ENCODE measurements at places on chromosomes 2 and 18.
A peak's percentile ranks its signal among the peaks of the same experiment; 100 is the strongest.

DNA sequence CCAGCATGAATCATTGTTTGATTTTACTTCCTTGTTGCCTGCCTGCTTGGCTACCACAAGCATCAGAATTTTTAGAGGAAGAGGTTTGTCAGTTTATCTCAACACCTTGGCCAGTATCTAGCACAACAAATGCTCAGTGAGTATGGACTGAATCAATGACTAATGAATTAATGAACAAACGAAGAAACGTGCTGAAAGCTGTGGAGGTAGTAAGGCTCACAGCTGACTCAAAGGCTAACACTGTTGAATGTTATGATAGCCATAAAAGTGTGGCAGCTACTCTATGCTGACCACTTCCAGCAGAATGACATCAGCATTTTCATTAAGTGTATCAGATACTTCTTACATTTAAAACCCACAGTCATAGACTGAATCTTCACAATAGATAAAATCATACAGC, 543.4 kb downstream of the IRS1 start:
- no peak for DNase-seq

GRCh38 chr2:99867770-99868169, 274.6 kb downstream of the AFF3 start:
- no peak for DNase-seq

DNA sequence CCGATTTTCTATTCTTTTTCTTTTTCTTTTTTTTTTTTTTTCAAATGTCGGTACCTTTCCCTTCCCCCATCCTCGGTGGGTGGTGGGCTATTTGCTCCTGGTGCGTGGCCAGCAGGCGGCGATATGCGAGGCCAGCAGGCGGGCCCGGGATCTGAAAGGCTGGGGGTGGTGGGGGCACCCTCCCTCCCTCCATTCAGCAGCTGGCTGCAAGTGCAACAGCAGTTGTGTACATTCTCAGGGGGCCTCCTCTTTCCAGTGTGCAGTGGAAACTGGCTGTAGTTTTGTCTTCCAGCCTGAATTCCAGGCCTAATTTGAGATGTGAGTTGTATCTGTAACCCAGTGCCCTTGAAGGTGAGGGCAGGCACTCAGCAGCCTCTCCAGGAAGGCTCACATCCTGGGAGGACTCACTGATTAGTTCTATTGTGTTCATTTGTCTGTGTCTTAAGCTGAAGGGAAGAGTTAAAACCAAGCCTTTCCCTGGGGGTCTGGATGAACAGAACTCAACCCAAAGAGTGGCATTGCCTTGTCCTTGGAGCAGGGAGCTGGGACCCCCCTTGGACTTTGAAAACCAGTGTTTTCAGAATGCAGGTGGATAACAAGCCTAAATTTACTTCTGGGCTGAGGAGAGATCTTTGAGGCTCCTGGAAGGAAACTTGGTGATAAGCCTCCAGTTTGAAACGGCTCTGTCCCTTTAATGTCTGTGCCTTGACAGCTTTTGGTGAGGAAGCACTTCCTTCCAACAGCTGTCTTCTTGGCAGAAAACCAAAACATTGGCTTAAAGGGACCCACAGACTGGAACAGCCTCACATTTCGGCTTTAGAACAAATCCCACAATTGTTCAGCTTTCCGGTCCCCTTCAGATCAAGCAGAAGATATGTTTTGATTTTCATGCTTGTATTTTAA, 3.3 kb downstream of the MYCN start:
- peak; percentile 5 for DNase-seq

DNA sequence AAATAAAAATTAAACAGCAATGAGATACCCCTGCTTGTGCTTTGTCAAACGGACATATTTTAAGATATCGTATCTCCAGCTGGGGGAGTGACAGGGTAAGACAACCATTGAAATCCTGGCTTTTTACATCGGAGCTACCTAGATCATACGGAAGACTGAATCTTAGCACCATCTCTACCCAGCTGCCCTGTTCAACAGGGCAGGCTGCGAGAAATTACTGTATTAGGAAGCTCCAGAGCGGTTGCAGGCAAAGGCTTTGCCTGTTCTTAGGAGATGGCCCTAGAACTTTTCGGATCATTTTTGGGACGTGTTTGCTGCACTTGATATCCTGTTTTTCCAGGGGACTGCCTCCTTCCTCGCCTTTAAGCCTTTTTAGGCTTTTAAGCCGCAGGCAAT, 2.0 kb upstream of the PRKCE start:
- no peak for DNase-seq

DNA sequence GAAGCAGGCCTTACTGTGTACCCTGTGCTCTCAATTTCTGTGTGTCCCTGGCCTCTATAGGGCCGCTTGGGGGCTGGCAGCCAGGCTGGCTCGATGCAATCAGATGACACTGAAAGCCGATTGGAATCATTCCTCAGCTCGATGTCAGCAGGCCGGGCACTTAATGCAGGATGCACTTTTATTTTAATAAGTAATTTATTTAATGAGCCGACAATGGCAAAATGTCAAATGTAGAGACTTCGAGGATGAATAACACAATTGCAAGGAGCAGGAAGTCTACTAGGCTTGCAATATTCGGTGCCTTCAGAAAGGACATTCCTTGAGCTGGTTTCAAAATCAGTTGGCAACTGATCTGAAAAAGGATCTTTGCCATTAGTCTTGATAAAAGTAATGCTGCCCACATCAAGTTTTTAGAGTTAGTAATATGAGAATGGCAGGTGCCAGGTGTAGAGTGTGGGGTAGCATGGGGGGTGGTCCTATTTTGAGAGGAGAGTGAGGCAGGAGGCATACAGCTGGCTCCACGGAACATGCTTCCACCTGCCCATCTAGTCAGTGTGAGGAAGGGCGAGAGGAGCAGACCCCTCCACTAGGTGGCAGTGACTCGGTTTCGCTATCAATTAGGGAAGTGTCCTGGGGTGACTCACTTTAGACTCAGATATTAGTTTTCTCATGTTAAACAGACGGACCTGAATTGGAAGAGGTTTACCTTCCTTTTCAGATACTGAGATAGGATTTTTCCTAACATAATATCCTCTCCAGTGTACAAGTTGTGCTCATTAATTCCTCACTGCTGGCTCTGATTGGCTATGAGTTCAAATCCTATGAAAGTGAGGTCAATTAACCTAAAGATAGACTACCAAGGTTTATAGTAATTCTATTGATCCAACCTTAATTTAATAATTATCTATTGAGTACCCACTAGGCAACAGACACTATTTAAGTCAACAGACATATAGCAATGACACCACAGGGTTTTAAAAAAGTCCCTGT, 80.9 kb downstream of the NABP1 start:
- peak; percentile 33 for DNase-seq

GRCh38 chr2:11680901-11681721, 11.1 kb upstream of the NTSR2 start:
- DNase-seq: no peak

- no peak for DNase-seq
Measured at GRCh38 chr2:196294516-196294909, 123.1 kb upstream of the STK17B start.

- DNase-seq: no peak
Measured at GRCh38 chr2:175955136-175955535, 46.9 kb downstream of the LNPK start.

GRCh38 chr2:209663139-209663538, 108.5 kb upstream of the UNC80 start:
- no peak for DNase-seq

GRCh38 chr2:2507417-2507997, 176.4 kb upstream of the MYT1L start:
- no peak for DNase-seq

DNA sequence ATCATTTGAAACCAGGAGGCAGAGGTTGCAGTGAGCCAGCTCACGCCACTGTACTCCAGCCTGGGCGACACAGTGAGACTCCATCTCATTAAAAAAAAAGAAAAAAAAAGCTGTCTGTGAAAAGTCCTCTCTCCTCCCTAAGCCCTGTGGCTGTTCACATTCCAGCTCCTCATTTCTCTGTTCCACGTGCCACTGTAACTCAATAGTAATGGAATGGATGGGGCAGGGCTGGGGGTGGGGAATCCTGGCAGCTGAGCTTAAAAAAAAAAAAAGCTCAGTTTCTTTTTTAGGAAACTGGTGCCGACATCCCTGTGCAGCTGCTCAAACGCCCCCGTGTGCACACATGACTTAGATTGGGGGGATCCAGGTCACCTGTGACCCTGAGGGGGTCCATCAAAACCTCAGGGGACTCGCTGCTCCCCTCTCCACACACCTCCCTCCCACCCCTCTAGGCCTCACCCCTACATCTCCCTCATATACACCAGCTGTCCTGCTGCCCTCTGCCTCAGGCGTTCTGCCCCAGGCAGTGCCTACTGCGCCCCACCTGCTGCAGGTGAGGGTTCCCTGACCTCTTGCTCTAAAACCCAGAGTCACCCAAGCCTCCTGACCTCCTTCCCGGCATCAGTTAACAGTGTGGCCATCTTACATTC, 255.4 kb downstream of the AGAP1 start:
- no peak for DNase-seq

GRCh38 chr2:165691615-165692014, 102.4 kb downstream of the GALNT3 start:
- DNase-seq: no peak

- no peak for DNase-seq
Measured at GRCh38 chr2:235689427-235689853, 195.6 kb downstream of the AGAP1 start.

GRCh38 chr18:76874642-76875389, 52.5 kb downstream of the ZNF236 start:
- DNase-seq: no peak

GRCh38 chr2:236078297-236079255, 89.6 kb downstream of the GBX2 start:
- DNase-seq: no peak

DNA sequence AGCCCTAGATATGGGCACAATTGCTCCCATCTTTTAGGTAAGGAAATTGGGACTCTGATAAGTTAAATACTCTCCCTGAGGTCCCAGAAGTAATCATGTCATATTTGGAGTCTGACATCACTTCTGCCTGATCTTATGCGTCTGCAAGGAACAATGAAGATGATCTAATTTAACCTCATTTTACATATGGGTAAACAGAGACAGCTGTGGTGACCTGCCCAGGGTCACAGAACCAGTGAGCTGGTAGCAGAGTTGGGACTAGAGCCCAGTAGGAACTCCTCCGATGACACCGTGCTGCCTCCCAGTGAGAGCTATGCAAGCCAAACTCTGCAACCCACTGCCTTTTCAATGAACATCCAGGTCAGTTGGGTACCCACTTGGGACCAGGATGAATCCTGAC, 17.8 kb downstream of the CTAGE1 start:
- DNase-seq: no peak

GRCh38 chr2:230160112-230160660, 59.6 kb downstream of the SP110 start:
- DNase-seq: no peak

GRCh38 chr2:69789175-69789721, 40.2 kb upstream of the GMCL1 start:
- no peak for DNase-seq

DNA sequence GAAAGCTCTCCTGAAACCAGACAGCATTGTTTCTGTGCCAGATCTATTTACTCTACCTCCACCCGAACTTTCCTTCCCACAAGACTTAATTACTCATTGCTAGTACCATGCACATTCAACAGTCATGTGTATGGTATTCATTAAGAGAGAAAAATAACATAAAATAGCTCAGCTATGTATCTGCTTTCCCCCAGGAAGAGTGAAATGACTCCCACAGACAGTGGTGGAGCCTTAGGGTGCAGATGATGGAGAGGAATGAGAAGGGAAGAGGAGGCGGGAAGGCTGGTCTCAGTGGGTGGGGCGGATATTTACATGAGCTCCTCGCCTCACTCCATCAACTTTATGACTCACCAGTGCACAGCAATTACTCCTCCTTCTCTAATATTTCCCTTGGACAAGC, 724.5 kb downstream of the EPHA4 start:
- no peak for DNase-seq

GRCh38 chr2:120977582-120978358, 242.1 kb downstream of the GLI2 start:
- DNase-seq: no peak

- no peak for DNase-seq
Measured at GRCh38 chr18:65257149-65257548, 493.7 kb upstream of the CDH7 start.

DNA sequence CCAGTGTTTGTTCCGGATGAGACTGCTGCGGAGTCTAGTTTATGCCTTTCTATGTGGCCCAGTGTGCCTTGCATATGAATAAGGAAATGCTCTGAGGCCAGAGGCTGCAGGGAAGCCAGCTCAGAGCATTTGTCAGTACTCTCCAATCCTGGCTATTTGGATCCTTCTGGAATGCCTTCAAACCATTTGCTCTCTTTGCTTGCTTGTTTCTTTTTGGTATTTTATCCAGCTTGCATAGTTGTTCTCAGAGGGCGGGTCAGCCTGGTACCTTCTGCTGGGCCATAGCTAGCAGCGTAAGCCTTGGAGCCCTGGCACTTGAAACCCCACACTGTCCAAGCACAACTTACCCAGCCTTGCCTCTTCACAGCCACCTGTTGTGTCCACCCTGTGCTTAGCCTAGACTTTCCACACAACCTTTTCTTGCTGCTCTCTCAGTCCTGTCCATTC, 20.5 kb downstream of the CENPO start:
- no peak for DNase-seq

DNA sequence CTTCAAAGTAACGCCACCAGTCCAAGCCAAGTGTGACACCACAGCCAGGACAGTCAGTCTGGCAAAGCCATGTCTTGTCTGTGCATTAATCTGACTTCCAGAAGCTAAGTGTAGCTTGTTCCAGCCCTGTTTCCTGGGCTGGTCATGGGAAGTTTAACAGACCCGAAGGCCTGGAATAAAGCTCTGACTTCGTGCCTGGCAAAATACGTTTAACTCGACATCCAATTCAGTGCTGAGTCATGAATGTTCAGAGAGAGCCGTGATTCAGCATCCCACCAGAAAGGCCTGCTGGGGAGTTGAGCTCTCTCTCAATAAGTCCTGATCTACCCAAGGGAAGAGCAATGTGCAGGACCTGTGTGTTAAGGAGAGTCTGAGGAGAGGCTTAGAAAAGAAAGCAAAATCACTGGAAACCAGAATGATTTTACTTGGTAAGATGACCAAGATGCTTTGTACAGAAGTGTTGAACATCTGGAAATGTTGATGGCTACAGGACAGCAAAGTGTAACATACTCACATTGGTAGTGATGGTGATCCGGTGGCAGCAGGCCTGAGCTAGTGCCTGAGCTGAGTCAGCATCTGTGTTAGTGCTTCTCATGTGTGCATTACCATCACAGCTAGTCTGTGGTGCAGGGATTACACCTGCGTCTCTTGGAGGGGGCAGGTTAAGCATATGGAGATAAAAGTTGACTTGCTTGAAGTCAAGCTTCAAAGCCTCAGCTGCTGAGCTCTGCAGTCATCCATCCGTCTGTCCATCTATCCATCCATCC, 743.7 kb upstream of the HS6ST1 start:
- DNase-seq: no peak

All from glomerular endothelial cell (primary cell).